ENCODE measurements at places on chromosomes 2 and 18.

GRCh38 chr2:68225119-68225632 lies 27.2 kb downstream of the PPP3R1 start:
- DNase-seq = no peak

- DNase-seq = no peak
These were observed 117.4 kb downstream of the CDCA7 start for GRCh38 chr2:173472112-173472511.

DNA sequence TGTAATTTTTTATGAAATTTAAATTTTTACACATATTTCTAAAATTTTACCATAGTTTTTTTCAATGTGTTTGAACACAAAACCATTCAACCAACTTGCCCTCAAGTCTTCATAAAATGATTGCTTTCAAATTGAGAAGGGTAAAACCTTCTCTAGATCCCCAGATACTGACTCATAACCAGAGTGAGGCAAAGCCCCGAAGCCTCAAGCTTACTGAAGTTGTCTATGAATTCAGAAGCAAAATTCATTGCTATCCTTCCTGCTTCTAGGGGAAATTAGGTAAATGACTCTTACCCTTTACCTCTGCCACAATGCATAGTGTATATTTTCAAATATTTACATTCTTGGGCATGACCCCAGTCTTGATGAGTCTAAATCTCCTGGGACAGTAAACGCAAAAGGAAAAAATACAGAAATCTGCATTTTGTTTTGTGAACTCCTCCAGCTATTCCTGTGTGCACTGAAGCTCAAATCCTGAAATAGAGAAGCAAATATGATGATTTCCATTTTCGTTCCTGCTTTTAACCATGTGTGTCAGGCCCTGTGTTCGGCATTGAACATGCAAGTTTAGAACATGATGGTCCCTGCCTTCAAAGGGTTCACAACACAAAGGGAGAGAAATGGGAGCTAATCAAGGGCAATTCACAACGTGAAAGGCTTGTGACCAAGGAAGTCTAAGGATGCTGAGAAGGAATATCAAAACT lies 246.3 kb downstream of the SUCLG1 start:
- DNase-seq = no peak

- DNase-seq = no peak
These were observed 19.3 kb upstream of the CTIF start for GRCh38 chr18:48519431-48520100.

All from stimulated activated CD4-positive, alpha-beta T cell treated with anti-CD3 and anti-CD28 coated beads, Interleukin-4, amount 100 ng/mL, for 1 hour (primary cell).